ENCODE measurements at places on chromosomes 6 and 20.

- DNase-seq: no peak
Measured at GRCh38 chr6:41294214-41294872, 7.9 kb upstream of the TREM1 start.

DNA sequence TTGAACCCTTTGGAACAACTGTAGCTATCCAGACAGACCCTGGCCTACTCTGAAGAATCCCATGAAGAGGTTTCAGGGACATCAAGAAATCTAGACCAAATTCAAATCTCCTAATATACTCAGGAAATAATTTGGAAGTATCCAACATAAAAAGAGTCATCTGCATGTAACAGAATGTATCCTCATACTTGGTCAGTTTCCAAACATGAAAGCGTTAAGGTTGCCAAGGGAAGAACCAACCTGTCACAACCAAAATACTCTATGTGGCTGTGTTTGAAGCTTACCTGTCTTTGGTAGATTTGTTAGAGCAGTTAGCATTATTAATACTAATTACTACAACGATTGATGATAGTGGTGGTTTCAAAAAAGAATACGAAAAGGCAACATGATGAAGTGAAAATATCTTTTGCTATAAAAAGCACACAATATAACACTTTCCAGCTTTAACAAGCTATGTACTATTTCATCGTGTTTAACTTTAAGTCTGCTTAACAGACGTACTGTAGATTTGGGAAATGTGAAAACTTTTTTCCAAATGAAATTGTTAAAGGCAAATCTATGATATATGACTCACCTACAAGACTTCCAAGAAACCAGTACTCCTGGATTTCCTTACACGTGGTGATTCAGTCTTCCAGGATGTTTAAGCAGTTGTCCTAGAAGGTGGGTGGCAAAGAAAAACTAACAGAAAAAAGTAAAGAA, 46.6 kb upstream of the ENPP1 start:
- no peak for DNase-seq

- no peak for DNase-seq
Measured at GRCh38 chr6:12069891-12070529, 57.9 kb downstream of the HIVEP1 start.

- DNase-seq: no peak
Measured at GRCh38 chr6:26485112-26485780, 14.9 kb upstream of the BTN1A1 start.

- DNase-seq: no peak
Measured at GRCh38 chr6:101394936-101395335, 1.4 kb downstream of the GRIK2 start.
